Stimulated activated naive CD4-positive, alpha-beta T cell (primary cell): ENCODE measurements at places on chromosomes 13 and 19.

DNA sequence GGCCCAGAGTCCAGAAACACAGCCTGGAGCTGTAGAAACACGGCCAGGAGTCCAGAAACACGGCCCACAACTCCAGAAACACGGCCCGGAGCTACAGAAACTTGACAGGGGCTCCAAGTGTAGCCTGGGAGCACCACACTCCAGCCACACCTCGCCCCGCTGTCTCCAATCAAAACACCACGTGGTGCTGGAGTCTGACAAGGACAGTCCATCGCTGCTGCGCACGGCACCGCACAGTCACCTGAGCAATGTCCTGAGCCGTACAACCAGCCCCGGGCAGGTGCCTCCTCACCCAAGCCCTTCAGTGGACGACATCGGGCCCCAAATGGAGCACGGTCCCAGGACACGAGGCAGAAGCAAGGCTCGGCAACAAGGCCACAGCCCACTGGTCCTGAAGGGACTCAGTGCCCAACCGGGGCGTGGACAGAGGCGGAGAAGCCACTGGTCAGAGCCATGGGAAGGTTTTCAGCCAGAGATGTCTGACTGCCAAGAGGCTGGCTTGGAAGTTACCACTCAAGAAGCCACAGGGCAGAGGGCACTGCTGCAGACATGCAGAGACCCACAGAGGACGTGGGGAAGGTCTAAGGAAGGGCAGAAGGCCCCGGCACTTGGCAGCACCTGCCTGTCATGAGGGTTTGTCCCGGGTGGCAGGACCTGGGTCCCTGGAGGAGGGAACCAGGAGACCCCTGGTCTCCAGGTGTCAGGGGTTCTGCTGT is 19.7 kb upstream of the PLPP2 start:
- DNase-seq: no peak

GRCh38 chr19:37877147-37877546 is 29.2 kb downstream of the WDR87 start:
- no peak for DNase-seq

GRCh38 chr19:52494518-52494917 is 33.0 kb upstream of the ZNF808 start:
- DNase-seq: no peak

DNA sequence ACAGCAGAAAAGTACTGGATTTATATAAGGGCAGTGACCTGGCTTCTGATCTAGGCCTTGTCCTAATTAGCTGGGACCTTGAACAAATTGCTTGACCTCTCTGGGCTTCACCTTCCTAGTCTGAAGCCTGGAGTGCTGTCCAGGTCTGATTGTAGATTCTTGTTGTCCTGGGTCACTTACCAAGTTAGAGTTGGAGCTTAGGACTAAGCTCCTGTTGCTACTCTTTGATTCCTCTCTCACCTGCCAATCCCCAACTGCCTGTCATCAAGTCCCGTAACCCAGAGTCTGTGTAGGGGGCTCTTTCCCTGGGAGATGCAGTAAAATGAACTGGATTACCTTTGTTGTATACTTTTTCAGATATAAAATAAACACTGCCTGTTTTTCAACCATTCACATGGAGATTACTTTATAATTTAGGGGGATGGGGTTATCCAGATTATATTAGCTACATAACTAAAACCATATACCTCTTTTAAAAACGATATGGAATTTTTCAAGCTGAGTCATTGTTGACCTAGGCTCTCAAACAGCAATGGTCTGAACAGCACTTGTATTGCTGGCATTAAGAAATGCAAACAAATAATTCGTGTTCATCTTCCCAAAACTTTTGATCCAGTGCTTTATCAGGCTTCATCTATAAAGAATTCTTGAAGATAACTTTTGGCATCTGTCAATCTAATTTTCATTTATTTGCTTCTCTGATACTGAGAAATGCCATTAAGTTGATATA is 5.8 kb downstream of the ARHGAP35 start:
- no peak for DNase-seq

- peak; percentile 61 for DNase-seq
Observed at GRCh38 chr19:19366434-19367396, 38.8 kb upstream of the GATAD2A start.

DNA sequence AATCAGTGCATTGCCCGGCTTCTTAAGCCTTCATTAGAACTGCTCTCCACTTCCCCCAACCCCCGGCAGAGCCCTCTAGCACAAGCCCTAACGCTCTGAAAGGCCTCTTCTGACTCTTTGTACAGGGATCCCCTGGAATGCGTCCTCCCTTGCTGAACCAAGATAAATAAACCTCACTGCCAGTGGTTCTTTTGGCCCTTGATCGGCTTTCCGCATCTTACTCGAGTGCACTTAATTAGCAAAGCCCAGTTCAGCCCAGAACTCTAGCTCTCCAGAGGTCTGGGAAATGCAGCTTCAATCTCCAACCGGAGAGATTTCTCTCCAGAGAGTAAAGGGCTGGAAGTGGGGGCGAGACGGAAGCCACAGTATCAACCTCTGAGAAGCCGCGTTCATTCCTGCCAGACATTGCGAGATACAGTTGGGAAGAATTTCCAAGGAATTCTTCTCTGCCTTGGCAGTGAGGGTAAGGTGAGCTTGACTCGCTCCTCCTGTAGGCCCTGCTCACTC is 8.7 kb upstream of the ZNF444 start:
- DNase-seq: no peak

DNA sequence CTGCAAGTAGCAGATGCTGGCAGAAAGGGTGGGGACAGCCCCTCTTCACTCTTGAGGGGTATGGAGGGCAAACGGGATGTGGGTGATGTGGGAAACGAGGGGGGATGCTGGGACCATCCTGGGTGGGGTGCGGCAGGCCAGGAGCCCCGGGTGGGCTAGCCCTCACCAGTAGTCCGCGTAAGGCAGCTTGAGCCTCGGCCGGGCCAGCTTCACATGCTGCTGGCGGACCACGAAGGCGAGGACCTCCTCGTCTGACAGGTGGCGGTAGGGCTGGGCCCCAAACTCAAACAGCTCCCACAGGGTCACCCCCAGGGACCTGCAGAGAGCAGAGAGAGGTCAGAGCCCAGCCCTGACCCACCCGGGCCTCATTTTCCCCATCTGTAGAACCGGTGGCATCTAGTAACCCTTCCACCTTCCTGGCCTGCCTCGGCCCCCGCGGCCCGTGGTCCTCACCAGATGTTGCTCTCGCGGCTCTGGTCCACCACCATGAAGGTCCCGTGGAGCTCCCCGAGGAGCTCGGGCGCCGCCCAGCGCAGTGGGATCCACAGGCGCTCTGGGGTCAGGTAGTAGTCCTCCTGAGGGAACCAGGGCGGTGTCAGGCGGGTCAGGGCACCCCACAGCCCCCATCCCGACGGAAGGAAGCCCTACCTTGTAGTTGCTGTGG is 10.7 kb downstream of the LMTK3 start:
- DNase-seq: no peak

GRCh38 chr19:38358071-38358470 is 16.3 kb upstream of the PSMD8 start:
- DNase-seq: no peak

DNA sequence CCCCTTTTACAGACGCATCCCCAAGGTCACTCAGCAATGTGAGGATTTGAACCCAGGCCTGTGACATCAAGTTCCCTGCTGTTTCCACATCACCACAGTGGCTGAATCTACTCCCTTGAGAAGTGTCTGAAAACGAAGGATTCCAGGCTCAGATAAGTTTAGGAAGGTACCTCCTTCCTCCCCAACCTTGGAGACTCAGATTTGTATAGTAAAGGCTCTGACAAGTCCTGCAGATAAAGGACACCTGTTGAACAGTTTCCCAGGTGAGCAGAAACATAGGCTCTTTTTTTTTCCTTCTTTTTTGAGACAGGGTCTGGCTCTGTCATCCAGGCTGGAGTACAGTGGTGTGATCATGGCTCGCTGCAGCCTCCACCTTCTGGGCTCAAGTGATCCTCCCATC is 56.4 kb upstream of the PTPRS start:
- no peak for DNase-seq

- no peak for DNase-seq
Observed at GRCh38 chr19:45752639-45753038, 16.4 kb downstream of the SIX5 start.

- no peak for DNase-seq
Observed at GRCh38 chr13:45240143-45240542, 39.3 kb upstream of the KCTD4 start.

GRCh38 chr19:55305491-55305890 is 19.6 kb downstream of the TMEM150B start:
- DNase-seq: no peak

GRCh38 chr19:48900477-48901406 is 630 bp downstream of the NUCB1 start:
- DNase-seq: no peak

DNA sequence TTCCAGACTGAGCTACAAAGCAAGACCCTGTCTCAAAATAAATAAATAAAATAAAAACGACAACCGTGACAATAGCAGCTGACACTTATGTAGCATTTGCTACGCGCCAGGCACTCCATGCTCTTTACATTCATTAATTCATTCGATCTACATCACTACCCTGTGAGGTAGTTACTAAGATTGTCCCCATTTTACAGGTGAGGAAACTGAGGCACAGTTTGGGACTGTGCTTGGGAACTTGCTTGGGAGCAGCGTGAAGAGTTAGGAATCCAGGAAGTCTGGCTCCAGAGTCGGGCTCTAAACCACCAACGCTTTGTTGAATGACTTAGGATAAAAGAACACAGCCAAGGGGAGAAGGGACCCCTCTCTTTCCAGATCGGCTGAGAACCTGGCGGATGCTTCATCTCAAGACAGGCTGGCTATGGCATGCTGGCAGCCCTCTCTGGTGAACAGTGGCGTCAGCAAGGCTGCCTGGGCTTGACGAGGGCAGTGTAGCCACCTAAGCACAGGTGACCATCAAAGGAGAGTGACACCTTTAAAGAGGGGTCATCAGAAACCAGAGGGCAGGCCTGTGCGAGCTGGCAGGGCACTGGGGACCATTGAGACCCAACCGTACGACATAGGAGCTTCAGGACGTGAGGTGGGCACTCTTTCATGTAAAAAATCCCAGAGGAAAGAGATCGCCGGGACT is 591 bp downstream of the DOHH start:
- no peak for DNase-seq

DNA sequence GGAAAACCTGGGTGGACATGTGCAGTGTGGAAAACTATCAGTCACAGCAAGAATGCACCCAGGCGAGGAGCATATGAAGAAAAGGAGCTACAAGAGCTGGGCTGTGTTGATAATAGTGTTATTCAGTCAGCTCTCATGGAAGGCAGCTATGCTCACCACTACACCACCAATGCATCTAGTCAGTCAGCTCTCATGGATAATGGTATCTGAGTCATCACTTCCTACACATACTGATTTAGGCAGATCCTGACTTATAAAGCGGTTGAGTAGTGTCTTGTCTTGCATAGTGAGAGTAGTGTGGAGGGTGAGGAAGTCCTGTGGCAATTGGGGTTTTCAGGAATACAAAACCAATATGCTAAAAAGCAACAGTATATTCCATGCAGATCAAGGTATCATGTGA is 9.1 kb upstream of the ZNF160 start:
- DNase-seq: no peak

GRCh38 chr19:31223740-31224534 is 125.3 kb downstream of the TSHZ3 start:
- DNase-seq: no peak

- no peak for DNase-seq
Observed at GRCh38 chr13:92538164-92538563, 688.4 kb upstream of the GPC6 start.

DNA sequence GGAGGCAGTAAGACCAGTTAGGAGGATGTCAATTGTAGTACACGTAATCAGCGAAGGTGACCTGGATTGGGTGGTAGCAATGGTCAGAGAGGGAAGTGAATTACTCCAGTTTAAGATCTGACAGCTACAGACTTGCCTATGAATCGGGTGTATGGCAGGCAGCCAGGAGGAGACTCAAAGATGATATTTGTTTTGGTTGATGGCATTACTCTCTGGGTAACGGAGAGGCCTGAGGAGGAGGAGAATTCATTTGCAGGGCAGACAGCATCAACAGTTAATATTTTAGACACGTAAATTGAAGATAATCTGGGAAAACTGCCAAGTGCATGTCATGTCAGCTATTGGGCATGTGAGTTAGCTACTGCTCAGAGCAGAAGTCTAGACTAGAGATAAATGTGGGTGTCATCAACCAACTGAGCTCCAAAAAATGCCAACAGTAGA is 109.2 kb downstream of the SGCG start:
- DNase-seq: no peak

DNA sequence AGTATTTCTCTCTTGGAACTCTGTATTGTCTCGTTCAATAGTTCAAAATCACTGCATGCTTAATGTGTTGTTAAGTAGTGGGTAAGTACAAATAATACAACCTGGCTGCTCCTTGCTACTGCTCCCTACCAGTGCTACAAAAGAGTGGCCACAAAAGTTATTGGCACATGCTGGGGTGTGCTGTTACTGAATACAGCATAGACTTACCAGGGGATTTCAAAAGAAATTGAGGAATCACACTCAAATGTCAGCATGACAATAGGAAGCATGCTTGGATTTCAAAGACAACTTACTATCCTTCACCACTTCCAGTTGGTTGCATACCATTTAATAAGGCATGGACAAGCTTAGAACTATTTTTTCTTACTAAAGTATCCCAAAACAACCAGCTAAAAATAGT is 1041.3 kb upstream of the SPRY2 start:
- DNase-seq: no peak

DNA sequence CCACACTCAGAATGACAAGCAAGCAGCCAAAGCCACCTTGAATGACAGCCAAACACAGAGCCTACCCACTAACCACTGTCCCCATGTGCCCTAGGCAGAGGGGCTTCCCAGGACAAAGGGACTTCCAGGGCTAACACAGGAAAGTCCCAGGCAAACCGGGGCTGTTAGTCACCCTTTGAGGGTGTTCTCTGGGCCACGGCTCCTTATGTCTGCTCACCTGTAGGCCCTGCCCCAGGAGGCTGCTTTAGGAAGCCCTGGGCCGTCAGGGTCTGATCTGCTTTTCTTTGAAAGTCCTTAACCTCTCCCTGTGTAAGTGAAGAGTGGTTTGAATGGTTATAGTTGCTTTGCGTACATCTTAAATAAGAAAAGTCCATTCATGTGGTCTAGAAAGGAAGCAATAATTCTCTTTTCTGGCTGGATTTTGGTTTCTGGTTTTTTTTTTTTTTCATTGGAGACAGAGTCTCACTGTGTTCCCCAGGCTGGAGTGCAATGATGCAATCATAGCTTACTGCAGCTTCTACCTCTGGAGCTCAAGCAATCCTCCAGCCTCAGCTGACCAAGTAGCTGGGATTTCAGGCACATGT is 161.4 kb downstream of the EFNB2 start:
- no peak for DNase-seq

DNA sequence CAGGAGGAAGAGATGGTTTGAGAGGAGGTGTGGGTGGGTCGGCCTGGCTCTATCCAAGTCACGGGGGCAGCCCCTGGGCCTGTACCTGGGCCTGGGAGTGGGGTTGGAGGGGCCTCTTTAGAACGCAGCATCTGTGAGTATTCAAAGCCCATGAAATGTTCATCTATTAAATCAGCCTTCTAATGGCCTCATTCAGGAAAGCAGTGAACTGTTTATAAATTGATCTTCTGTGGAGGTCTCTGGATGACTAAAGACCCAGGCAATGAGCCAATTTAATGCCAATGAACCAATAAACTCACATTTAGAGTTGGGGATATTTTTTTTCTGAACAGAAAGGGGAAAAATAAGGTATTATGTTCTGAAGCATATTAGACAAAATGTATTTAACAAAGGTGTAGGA is 19.9 kb upstream of the GGACT start:
- no peak for DNase-seq
